ENCODE measurements at places on chromosomes 1 and 21.
A peak's percentile ranks its signal among the peaks of the same experiment; 100 is the strongest.

DNA sequence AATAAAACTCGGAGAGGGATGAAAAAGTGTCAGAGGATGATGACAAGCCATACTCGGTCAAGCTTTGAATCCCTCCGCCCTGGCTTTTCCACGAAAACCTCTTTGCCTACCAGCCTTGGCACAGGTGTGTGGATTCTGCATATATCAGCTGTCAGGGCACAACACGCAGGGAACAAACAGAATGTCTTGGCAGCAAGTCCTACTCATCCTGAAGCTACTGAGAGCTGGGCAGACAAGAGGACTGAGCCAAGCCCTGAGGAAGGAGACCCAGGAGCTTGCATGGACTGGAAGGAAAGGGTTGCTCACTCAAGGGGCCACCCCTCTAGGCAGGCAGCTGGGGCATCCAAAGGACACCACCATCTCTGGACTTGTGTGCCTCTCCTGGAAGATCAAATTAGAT lies 132.4 kb downstream of the HMGB4 start:
- DNase-seq: no peak

- DNase-seq: no peak
Observed at GRCh38 chr1:22289307-22289995, 146.6 kb upstream of the WNT4 start.

DNA sequence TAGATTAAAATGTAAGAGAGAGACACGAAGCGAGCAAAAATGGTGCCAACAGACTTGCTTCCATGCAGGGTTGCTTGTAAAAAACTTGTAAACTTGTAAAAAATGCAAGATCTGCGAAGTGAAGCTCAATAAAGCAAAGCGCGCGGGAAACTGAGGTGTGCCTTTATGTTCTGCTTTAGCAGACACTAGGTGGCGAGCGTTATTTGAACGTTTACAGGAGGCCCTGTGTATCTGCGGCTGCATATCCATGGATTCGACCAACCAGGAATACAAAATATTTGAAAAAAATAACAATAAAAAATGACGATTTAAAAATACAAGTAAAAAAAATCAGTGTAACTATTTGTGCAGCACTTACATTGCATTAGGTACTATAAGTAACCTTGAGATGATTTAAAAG lies 1.5 kb downstream of the UBE2G2 start:
- DNase-seq: no peak

DNA sequence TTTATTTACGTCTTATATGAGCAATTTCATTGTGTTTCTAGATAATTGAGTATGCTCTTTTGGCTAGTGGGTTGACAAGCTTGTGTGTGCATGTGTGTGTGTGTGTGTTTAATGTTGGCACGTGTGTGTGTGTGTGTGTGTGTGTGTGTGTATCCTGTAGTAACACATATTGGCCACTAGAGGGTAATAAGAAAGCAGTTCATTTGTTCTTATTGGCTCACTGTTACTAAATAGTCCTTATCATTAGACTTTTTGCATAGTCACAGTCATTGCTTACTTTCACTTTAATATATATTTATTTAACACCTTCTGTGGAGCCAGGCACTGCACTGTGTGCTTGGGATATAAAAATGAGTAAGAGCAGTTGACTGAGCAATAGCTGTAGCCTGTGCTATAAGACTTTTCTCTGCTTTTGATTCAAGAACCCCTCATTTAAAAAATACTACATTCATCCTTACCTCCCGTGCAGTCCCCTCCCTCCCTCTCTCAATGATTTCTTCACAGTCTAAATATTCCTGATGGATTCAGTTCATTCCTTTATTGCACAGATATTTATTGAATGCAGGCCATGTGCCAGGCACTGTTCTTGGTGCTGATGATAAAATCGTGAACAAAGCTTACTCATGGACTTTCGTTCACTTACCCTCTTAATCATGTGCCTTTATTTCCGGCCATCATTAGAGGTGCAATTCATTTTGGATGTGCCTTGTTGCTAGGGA lies 96.7 kb downstream of the DYRK1A start:
- no peak for DNase-seq

DNA sequence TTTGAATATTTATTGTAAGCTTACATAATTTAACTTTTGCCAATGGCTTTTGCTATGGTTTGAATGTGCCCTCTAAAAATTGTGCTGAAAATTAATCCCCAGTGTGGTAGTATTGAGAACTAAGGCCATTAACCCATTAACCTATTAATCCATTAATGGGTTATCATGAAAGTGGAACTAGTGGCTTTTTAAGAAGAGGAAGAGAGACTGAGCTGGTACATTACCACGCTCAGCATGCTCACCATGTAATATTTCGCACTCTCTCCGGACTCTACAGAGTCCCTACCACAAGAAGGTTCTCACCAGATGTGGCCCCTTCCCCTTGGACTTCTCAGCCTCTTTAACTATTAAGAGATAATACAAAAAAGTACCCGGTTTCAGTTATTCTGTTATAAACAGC lies 164.4 kb upstream of the ZRANB2 start:
- DNase-seq: no peak

GRCh38 chr1:175354080-175354479 lies 161.5 kb upstream of the KIAA0040 start:
- DNase-seq: no peak

GRCh38 chr1:151947140-151947539 lies 37.8 kb upstream of the THEM4 start:
- no peak for DNase-seq

- DNase-seq: no peak
Observed at GRCh38 chr21:44846224-44846484, 27.3 kb downstream of the PTTG1IP start.

- DNase-seq: no peak
Observed at GRCh38 chr1:99216956-99217355, 47.3 kb upstream of the PLPPR4 start.

DNA sequence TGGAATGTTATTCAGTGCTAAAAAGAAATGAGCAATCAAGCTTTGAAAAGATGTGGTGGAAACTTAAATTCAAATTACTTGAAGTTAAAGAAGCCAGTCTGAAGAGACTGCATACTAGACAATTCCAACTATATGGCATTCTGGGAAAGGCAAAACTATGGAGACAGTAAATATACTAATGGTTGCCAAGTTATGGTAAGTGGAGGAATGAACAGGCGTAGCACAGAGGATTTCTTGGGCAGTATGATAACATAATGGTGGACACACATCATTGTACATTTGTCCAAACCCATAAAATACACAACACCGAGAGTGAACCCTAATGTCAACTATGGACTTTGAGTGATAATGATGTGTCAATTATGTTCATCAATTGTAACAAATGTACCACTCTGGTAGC lies 21.1 kb upstream of the SELP start:
- DNase-seq: no peak

GRCh38 chr21:15211491-15212133 lies 146.8 kb upstream of the NRIP1 start:
- DNase-seq: no peak

GRCh38 chr1:10504249-10504648 lies 29.5 kb downstream of the PEX14 start:
- no peak for DNase-seq

GRCh38 chr21:36223451-36223850 lies 66.8 kb downstream of the DOP1B start:
- no peak for DNase-seq

- DNase-seq: no peak
Observed at GRCh38 chr21:18026359-18026758, 207.2 kb upstream of the C21orf91 start.

- peak; percentile 49 for DNase-seq
Observed at GRCh38 chr1:167447521-167448136, 70.7 kb downstream of the CD247 start.

DNA sequence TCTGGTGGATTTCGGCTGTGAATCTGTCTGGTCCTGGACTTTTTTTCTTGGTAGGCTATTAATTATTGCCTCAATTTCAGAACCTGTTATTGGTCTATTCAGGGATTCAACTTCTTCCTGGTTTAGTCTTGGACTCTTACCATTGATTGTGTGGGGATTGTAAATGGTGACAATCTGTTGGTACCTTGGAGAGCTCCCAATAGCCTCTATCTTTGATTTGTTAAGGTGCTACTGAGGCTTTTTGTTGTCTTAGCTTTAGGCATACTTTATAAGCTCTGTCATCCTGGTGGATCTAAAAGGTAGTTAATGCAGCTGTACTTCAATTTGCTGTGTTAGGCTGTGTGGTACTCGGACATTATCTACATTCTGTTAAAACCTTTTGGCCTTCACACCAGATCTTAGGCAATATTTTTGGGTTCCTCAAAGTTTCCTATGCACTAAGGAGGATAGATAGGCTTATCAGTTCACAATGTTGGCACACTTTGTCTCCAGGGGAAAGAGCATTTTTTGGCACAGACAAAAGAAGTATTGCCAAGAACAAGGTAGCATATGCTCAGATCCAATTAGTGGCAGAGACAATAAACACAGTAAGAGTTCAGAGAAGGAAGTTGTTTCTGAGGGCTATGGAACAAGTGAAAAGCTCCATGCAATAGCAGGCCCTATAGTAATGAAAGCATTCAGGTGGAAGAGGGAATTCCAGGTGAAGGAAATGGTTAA lies 230.4 kb downstream of the PDE4B start:
- no peak for DNase-seq

GRCh38 chr21:41802684-41803083 lies 35.8 kb upstream of the RIPK4 start:
- DNase-seq: no peak

DNA sequence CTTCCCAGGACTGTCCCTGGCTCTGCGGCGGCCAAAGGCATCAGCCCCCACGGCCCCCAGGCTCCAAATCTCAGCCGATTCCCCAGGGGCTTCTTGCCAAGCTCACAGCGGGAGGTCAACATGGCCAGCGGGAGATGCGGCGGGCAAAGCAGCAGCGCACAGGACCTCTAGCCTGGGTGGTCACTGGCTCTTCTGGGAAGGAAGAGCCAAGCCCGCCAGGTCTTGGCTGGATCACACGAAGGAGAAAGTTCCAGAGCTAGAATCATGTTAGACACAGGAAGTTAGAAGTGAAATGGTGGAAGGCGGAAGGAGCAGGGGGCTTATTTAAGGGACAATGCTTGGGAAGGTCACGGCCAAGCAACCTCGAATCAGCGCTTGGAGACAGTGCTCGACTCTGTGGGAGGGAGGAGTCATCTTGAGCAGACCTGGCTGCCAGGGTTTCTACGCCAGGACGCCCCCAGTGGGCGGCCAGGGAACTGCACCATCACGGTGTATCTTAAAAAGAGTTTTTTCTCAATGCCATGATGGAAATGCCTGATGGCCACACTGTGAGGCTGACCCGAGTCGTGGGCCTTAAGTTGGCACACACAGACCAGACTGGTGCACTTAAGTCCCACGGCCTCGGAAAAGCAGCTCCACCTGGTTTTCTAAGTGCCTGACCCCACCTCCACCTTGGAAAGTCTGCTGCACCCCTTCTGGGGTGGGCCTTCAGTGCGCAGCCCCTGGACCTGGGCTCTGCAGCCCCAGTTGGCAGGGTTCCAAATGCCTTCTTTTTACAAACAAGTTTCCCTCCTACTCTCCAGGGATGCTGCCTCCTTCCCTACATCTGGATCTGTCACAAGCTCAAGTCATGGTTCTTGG lies 29.3 kb downstream of the SLC66A1 start:
- DNase-seq: peak; percentile 33

DNA sequence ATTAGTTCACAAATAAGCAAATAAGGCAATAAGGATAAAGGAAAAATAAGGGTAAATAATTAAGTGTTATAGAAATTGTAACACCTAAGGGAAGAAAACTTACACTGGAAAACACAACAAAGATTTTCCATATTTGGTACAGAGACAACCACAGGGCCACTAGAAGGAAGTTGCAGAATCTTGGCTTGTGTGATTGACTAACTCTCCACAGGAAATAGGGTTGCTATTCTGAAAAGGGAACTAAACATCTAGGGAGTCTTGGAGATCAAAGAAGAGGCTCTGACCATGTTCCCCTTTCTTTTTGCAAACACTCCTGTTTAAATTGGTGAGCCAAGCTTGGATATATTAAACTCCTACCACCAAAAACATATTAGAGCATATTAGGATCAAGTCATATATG lies 59.1 kb downstream of the APCS start:
- DNase-seq: no peak

- DNase-seq: no peak
Observed at GRCh38 chr1:117290890-117291289, 76.4 kb upstream of the MAN1A2 start.

- DNase-seq: no peak
Observed at GRCh38 chr1:226677027-226678020, 61.8 kb downstream of the ITPKB start.

DNA sequence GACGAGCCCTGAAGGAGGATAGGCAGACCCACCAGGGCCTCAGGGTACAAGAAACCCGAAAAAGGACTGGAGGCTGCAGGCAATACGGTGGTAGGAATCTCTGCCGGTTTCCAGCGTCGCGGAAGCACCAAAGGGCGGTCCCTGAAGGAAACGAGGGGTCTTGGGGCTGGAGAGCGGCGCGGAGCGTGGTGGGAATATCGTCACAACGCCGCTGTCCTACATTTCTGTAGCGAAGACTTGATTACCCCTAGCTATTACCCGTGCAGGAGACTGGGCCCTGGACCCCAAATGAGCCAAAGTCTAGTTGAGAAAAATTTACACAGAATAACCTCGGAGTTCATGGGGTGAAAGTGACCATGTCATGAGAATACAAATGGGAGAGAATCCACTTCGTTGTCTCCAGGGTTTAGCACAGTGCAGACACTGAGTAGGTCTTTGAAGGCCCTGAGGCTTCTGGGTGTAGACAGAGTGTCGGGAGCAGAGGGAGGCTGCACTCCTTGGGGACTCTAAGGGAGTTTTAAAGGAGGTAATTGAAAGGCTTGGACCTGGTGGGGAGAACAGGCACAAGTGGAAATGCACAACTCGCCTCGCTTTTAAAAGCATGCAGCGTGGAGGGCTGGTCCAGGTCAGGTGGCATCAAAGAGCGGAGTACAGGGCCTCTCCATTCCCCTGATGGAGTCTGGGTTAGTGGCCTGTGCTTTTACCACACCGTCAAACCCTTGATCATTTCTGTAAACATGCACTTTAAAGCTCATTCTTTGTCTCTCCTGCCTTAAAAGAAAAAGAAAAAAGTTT lies 1.5 kb downstream of the ATP1A1 start:
- DNase-seq: peak; percentile 9

DNA sequence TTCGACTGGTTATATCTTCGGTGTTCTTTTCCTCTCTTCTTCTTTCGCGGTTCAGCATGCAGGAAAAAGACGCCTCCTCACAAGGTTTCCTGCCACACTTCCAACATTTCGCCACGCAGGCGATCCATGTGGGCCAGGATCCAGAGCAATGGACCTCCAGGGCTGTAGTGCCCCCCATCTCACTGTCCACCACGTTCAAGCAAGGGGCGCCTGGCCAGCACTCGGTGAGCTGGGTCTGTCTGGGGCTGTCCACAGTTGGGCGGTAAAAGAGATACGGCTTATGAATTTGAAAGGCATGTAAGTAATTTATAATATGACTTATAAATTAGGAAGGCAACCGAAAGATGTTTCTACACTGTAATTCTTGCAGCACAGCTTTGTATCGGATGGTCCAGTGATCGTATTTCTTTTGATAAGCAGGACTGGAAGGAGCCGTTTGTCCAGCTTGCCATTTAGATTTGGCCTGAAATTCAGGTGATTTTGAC lies 334 bp downstream of the CTH start:
- no peak for DNase-seq

DNA sequence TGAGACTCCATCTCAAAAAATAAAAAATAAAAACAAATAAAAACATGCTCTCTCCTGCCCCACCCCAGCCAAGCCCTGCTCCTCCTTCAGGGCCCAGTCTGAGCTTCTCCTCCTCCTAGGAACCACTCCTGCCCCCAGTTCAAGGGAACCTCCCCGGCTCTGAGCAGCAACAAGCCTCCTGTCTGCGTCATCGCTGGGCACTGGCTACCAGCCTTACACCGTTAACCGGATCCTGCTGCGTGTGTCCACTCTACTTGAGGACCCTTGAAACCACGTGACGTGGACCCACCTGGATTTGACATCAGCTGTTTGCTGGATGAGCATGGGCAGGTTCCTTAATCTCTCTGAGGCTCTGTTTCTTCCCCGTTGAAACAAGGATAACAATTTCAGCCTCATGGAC lies 1.6 kb upstream of the TAS1R2 start:
- DNase-seq: no peak
